ENCODE measurements at places on chromosomes 11 and 22. TPM values are rescaled to one million over a fixed set of nuclear protein-coding genes. Genes with fewer than 3 reads are reported as not detected.

CST6 gene
- total RNA-seq, result 23.7 TPM

OR10A2 gene
- total RNA-seq, result not detected

LRRC4C gene
- total RNA-seq, result 2.2 TPM

OR6A2 gene
- total RNA-seq, result not detected

UBASH3B gene
- total RNA-seq, result 42.2 TPM

LAYN gene
- 17.5 TPM for total RNA-seq

CBY1 gene
- 34.6 TPM for total RNA-seq

GRCh38 chr22:23909296-23909898, 15.2 kb downstream of the MIF start:
- no peaks in the 10 kb centered on the region for H3K27me3 ChIP-seq
- no peaks in the 10 kb centered on the region for H3K36me3 ChIP-seq
- H3K4me1 ChIP-seq, result peaks cover 13% of the 10 kb centered on the region
- no peak for DNase-seq
- no peak overlapping the region for H3K4me3 ChIP-seq

GRCh38 chr11:128518493-128519207, 68.7 kb downstream of the ETS1 start:
- no peaks in the 10 kb centered on the region for H3K36me3 ChIP-seq
- H3K4me1 ChIP-seq, result peaks cover 44% of the 10 kb centered on the region
- no peak for DNase-seq
- peak overlapping the region; percentile 94 for H3K27ac ChIP-seq
- peak overlapping the region; percentile 74 for H3K4me3 ChIP-seq

DNA sequence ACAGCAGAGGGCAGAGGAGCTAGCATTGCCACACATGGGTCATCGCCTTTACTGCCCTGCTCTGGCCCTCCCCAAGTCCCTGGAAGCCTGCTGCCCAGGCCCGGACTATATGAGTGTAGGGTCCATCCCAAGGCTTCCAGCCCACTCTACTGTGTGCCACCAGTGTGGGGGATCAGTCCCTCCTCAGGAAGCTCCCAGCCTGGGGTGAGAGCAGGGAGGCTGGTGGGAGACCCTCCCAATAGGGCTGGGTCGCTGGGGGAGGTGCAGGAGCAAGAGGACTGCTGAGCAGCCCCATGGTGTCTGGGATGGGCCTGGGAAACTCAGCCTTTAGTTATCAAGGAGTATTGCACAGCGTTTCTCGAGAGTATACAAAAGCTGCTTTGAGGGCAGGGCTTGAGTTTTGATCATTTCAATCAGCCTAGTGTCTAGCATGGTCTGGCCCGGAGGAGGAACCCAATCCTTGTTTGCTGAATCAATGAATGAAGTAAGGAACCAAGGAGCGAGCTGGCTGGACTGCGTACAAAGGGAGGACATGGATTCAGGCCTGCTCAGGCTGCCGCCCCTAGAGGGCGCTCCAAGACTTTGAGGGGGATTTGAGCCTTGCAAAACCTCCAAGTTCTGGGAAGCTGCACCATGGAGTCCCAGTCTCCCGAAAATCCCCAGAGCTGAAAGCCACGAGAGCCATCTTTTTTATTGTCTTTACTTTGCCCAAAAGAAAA, 89.0 kb upstream of the PARVA start:
- H3K4me1 ChIP-seq, result peaks cover 4% of the 10 kb centered on the region
- DNase-seq, result peak; percentile 83
- H3K27ac ChIP-seq, result no peak overlapping the region
- no peaks in the 10 kb centered on the region for H3K36me3 ChIP-seq

- peaks cover 37% of the 10 kb centered on the region for H3K4me1 ChIP-seq
- H3K27ac ChIP-seq, result peak within 1 kb of the TSS; percentile 83
- H3K27me3 ChIP-seq, result no peaks in the 10 kb centered on the region
- H3K36me3 ChIP-seq, result peaks cover 7% of the 10 kb centered on the region
These were observed at the start of gene TCN2 for GRCh38 chr22:30606455-30607299. Gene TCN2 (plus strand): TSS chr22:30607174. CDS start chr22:30607332, 158 bp downstream.

- no peak for DNase-seq
- no peaks in the 10 kb centered on the region for H3K4me1 ChIP-seq
- H3K27ac ChIP-seq, result no peak overlapping the region
- peaks cover 45% of the 10 kb centered on the region for H3K36me3 ChIP-seq
These were observed 14.8 kb downstream of the NPAT start for GRCh38 chr11:108207683-108208060.

GRCh38 chr11:9527481-9528135, 45.9 kb upstream of the WEE1 start:
- H3K27ac ChIP-seq, result no peak overlapping the region
- no peaks in the 10 kb centered on the region for H3K27me3 ChIP-seq
- DNase-seq, result no peak
- no peak overlapping the region for H3K4me3 ChIP-seq
- H3K36me3 ChIP-seq, result no peaks in the 10 kb centered on the region
- H3K4me1 ChIP-seq, result no peaks in the 10 kb centered on the region

DNA sequence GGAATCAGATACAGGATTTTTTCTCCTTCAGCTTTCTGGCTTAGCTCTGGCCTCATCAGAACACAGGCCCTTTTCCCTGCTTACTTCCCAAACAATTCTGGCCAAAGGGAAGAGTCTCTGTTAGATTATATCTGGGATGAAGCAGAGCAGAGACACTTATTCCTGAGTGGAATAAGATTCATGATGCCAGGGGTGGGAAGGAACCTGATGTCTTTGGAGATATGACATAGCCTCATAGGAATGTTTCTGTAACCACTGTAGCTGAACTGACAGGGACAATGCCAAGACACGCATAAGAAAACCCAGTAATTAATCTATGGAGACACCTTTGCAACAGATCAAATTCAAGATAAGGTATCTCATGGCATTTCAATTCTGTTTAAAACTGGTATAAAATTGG, 177.1 kb upstream of the RAG2 start:
- no peaks in the 10 kb centered on the region for H3K27me3 ChIP-seq
- no peak overlapping the region for H3K4me3 ChIP-seq
- H3K4me1 ChIP-seq, result no peaks in the 10 kb centered on the region
- H3K27ac ChIP-seq, result no peak overlapping the region
- no peak for DNase-seq
- H3K36me3 ChIP-seq, result no peaks in the 10 kb centered on the region

GRCh38 chr11:6354651-6355485, 34.6 kb upstream of the CAVIN3 start:
- H3K27ac ChIP-seq, result no peak overlapping the region
- no peaks in the 10 kb centered on the region for H3K27me3 ChIP-seq
- H3K36me3 ChIP-seq, result no peaks in the 10 kb centered on the region
- no peak for DNase-seq

- H3K4me1 ChIP-seq, result peaks cover 4% of the 10 kb centered on the region
- H3K27me3 ChIP-seq, result no peaks in the 10 kb centered on the region
- peak overlapping the region; percentile 21 for H3K4me3 ChIP-seq
- peak overlapping the region; percentile 72 for H3K27ac ChIP-seq
- DNase-seq, result peak; percentile 80
- H3K36me3 ChIP-seq, result peaks cover 37% of the 10 kb centered on the region
These were observed 33.5 kb downstream of the NFRKB start for GRCh38 chr11:129861702-129862522.

DNA sequence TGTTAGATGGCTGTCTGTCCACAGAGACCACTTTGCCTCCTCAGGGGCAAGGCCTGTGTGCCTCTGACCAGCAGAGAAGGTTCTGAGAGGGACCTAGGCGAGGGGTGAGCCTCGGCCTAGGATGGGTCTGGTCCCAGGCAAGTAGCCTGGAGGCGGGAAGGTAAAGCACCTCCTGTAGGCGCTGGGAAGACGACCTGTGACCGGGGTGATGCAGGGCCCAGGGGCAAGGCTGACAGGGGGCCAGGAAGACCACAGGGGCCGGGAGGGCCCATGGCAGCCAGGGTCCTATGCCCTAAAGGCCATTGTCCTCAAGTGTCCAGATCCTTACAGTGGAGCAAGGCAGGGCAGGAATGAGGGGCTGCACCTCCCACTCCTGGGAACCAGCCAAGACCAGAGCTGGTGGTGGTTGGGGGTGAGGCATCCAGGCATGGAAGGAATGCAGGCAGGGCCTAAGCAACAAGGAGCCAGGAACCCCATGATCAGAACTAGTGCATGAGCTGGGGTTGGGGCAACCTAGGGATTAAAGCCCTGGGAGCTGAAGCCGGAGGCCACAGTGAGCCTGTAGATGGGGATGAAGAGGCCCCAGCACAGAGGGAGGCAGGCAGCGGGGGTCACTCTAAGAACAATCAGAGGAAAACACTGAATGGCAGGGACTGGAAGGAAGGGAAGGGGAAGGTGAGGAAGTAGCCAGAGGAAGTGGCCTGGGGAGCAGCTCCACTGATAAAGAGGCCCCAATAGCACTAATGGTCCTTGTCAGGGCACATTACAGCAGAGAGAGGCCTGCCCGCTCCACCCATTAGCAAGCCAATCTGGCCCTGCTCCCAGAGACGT, 32.9 kb upstream of the KLHL35 start:
- peaks cover 25% of the 10 kb centered on the region for H3K4me1 ChIP-seq
- H3K4me3 ChIP-seq, result no peak overlapping the region
- H3K27ac ChIP-seq, result no peak overlapping the region
- no peaks in the 10 kb centered on the region for H3K36me3 ChIP-seq
- H3K27me3 ChIP-seq, result no peaks in the 10 kb centered on the region
- no peak for DNase-seq

DNA sequence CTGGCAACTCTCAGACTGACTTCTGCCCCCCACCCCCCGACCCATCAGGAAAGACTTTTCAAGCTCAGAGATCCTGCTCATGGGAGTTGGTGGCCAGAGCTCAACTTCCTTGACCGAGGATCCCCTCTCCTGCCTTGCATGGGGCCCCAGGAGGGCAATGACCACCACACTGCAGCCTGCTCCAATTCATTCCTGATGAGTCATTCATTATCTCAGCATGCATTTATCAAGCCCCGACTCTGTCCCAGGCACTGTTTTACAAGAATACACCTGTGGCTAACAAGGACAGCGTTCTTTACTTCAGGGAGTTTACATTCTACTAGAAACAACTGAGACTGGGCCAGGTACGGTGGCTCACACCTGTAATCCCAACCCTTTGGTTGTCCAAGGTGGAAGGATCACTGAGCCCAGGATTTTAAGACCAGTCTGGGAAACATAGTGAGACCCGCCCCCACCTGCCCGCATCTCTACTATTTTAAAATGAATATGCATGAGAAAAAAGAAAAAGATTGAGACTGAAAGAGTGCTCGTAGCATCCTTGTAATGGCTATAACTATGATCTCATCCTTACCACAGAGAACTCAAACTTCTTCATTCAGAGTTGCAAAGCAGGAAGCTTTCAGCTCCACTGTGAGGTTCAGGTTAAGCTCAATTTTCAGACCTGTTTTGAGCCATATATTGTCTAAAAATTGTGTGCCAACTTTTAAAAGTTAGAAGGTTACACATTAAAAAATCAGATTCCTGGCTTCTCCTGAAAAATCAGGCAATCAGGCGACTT, 60.4 kb downstream of the FEZ1 start:
- H3K27me3 ChIP-seq, result no peaks in the 10 kb centered on the region
- no peak overlapping the region for H3K27ac ChIP-seq
- H3K4me3 ChIP-seq, result no peak overlapping the region
- no peak for DNase-seq
- no peaks in the 10 kb centered on the region for H3K36me3 ChIP-seq

- DNase-seq, result no peak
- H3K27ac ChIP-seq, result no peak overlapping the region
- H3K27me3 ChIP-seq, result peaks cover 34% of the 10 kb centered on the region
- H3K4me3 ChIP-seq, result no peak overlapping the region
- H3K36me3 ChIP-seq, result no peaks in the 10 kb centered on the region
These were observed 18.2 kb downstream of the EPS8L2 start for GRCh38 chr11:724049-724777.

DNA sequence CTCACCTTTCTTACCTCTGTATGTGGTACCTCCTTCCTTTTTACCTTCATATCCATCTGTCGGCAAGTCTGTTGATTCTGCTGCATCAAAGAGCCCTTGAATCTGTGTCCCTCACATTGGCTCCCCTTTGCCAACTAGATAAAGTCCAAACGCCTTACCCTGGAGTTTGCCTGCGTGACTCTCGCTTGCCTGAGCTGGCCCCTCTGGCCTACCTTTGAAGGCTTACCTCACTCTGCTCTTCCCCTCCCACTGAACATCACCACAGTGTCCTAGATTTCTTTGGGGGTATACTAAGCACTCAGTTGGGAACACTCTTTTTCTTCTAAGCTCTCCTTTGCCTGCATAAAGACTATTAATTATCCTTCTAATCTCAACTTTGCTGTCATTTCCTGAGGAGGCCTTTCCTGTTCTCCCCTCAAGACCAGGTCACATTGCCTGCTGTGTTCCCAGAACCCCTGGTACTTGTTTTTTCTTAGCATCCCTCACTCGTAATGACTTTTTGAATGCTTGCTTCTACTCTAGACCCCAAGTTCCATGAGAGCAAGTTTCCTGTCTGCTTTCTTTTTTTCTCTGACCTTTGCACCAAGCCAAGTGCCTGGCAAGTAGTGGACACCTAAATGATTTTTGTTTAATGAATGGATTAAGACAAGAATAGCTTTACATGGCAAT, 67.8 kb upstream of the ADORA2A start:
- no peak overlapping the region for H3K27ac ChIP-seq
- H3K27me3 ChIP-seq, result no peaks in the 10 kb centered on the region
- DNase-seq, result no peak
- peaks cover 16% of the 10 kb centered on the region for H3K4me1 ChIP-seq

- peaks cover 9% of the 10 kb centered on the region for H3K4me1 ChIP-seq
- peaks cover 39% of the 10 kb centered on the region for H3K27me3 ChIP-seq
- H3K27ac ChIP-seq, result no peak overlapping the region
- H3K36me3 ChIP-seq, result no peaks in the 10 kb centered on the region
- DNase-seq, result no peak
These were observed 8.0 kb downstream of the B3GNT6 start for GRCh38 chr11:77042111-77042726.

GRCh38 chr11:124769806-124770774, 8.0 kb upstream of the ESAM start:
- H3K36me3 ChIP-seq, result peaks cover 32% of the 10 kb centered on the region
- no peak overlapping the region for H3K4me3 ChIP-seq
- H3K27ac ChIP-seq, result no peak overlapping the region
- DNase-seq, result no peak
- no peaks in the 10 kb centered on the region for H3K27me3 ChIP-seq
- no peaks in the 10 kb centered on the region for H3K4me1 ChIP-seq

DNA sequence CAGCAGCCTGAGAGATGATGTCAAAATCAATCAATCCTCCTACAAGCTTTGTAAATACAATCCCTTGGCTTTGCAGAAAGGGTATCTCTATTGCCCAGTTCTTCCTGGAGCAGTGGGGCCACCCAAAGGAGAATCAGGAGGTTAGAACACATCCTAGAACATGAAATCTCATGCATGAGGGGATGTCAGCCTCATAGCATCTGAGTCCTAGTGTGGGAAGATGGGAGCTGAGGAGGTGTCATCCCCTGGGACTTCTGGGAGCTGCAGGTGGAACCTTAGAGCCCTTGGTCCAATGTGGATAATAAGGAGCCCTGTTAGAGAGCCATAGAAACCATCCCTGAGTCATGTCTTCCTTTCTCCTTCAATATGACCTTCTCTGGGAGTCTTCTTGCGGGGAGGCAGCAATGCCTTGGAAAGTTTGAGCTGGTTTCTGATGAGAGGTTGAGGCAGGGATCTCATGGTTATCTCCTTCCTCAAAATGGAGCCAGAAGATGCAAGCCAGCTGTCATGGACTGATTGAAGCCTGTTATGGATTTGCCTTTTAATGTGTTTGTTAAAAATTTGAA, 74.8 kb downstream of the BDNF start:
- H3K27ac ChIP-seq, result no peak overlapping the region
- H3K27me3 ChIP-seq, result no peaks in the 10 kb centered on the region
- H3K4me3 ChIP-seq, result no peak overlapping the region
- no peaks in the 10 kb centered on the region for H3K36me3 ChIP-seq
- no peak for DNase-seq

- no peak overlapping the region for H3K27ac ChIP-seq
- H3K27me3 ChIP-seq, result no peaks in the 10 kb centered on the region
- H3K36me3 ChIP-seq, result no peaks in the 10 kb centered on the region
These were observed 6.3 kb downstream of the HTATIP2 start for GRCh38 chr11:20369826-20370225.
